ENCODE measurements at places on chromosomes 7 and 10.

DNA sequence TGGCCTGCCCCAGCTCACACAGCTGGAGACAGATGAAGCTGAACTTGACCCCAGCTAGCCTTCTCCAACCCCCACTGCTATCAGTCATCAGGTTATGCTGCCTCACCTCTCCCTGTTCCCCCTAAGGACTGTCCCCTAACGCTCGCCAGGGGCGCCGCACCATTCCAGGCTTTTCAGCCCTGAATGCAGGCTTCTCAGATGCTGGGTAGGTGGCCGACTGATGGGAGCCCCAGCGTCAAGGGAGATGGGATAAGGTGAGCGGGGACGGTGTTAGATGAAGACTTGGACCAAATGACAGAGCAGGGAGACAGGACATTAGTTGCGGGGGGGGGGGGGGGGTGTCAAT, 15.8 kb upstream of the OPALIN start:
- DNase-seq: no peak

- DNase-seq: no peak
These were observed 73.5 kb downstream of the ZRANB1 start for GRCh38 chr10:125015356-125015944.

GRCh38 chr10:93309062-93309461, 173.1 kb downstream of the MYOF start:
- no peak for DNase-seq

DNA sequence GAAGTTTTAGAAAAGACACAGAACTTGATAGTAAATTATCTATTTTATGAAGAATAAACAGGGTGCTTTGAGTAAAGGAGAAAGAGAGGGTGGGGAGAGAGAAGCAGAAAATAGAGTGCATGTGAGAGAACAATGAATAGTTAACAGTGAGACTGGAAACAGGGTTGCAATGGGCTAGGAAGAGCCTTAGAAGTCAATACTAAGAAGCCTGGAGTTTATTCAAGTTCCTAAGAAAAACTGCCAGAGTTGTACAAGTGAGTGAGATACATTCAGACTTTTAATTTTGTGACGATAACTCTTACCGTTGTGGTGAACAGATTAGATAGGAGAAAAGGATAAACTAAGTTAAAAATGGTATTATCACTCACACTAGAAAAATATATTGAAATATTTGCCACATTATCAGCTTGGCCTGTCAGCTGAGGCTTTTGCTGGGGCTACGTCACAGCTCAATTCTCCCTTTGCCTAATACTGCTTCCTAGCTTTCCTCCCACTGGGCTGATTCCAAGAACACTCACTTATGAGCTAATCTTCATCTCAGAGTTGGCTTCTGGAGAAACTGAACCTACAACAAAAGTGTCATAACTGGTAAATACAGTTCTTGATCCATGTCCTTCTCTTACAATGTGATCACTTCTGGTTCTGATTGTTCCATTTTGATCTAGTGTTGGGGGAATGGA, 92.7 kb downstream of the SEMA3D start:
- DNase-seq: no peak

- DNase-seq: no peak
These were observed 48.4 kb downstream of the UNCX start for GRCh38 chr7:1281068-1281467.

- DNase-seq: no peak
These were observed 418.9 kb downstream of the MDFIC start for GRCh38 chr7:115340828-115341227.

DNA sequence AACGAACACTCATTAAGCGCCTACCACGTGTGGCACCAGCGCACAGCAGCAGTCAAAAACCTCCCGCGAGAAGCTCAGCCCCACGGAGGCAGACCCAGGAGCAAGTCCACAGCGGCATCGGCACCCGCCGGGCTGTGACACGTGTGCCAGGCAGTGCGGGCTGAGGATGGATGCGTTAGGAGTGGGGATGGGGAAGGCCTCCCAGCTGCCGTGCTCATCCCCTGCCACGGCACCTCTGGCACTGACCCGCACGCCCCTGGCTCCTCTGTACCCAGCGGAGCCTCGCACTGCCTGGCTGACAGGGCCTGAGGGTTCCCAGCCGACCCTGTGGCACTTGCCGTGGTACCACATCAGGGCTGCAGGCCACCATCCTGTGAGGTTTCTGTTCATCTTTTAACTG, 16.8 kb downstream of the CFAP46 start:
- no peak for DNase-seq

DNA sequence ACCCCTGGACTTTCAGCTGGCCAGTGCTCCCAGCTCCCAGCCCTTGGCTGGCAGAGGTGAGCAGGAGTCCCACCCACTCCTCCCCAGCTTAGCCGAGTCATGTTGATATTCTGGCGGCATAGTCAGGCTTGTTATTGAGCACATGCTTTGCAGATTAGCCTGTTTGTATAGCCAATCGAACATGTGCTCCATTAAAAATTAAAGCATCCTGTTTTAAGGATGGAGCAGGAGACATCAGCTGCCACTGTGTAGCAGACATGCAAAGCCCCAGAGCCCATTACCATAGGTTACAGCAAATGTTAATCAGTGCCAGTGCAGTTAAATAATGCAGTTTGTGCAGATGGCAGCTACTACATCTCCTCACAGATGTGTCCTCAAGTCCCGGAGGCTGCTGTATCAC, 574.6 kb upstream of the GALNT17 start:
- no peak for DNase-seq

GRCh38 chr7:94400643-94401427, 6.1 kb downstream of the COL1A2 start:
- DNase-seq: no peak
